Erythroblast (primary cell): ENCODE measurements at places on chromosomes 5 and 9.
A peak's percentile ranks its signal among the peaks of the same experiment; 100 is the strongest.

GRCh38 chr5:27818888-27819287, 780.5 kb upstream of the CDH9 start:
- DNase-seq, result no peak

- no peak for DNase-seq
These were observed 126.6 kb upstream of the HMHB1 start for GRCh38 chr5:143685246-143685815.

GRCh38 chr5:178298283-178298807, 65.7 kb upstream of the PHYKPL start:
- no peak for DNase-seq

GRCh38 chr9:13268469-13268868, 11.0 kb downstream of the MPDZ start:
- peak; percentile 1 for DNase-seq

DNA sequence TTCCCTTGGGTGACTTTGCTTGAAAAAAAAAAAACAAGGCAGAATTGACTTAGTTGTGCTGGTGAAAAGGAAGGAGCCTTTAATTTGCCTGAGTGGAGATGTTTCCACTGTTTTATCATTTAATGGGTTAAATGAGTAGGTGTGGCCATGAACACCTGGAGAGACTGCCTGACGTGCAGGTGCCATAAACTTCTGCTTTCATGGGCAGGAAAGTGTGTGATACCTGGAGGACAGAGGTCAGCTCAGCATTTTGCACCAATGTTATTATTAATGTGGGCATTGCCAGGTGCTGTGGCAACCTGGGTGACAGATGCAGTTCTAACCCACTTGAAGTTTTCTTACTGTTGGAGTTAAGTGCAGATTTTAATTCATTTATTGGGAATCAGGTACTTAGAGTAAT, 145.4 kb downstream of the CD180 start:
- no peak for DNase-seq

DNA sequence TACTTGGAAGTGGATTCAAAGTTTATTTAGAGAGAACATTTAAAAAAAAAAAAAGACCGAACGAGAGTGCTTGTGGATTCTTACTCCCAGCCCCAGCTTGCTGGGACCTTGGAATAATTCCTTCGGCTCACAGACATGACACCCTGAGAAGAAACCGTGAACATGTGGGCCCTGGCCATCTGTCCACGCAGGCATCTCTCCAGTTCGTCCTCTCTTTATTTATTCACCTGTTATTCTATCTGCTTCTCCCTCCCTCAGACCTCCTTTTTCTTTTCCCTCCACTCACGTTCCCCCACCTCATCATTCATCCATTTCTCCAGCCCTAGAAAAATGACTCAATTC, 93.7 kb upstream of the PHYKPL start:
- DNase-seq, result no peak

GRCh38 chr5:78269088-78269703, 25.3 kb downstream of the AP3B1 start:
- DNase-seq, result peak; percentile 35

- no peak for DNase-seq
These were observed 5.7 kb downstream of the B4GALT7 start for GRCh38 chr5:177605667-177606066.

DNA sequence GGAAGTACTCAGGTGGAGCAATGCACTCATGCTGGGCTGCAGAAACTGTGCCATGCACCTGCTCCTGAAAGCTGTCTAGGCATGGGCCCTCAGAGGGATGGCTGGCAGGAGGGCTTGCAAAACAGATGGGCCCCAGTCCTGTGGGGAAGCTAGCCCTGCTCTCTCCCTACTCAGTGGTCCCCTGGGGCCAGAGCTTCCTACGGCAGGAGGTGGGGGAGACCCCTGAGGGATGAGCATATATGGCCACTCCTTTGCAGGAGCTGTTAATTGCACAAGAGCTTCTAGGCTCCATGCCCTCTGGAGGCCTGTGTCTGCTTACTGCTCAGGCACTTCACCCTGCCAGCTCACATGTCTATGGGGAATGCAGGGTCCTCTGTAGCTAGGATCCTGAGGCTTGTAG, 545.3 kb upstream of the PTPRD start:
- DNase-seq, result no peak

GRCh38 chr5:66658516-66658915, 62.3 kb downstream of the MAST4 start:
- no peak for DNase-seq
